ENCODE measurements at places on chromosomes 11 and 22. TPM values are rescaled to one million over a fixed set of nuclear protein-coding genes. Genes with fewer than 3 reads are reported as not detected.

Gene BIK
- total RNA-seq: not detected

Gene CNTN5
- total RNA-seq: not detected

Gene OR8A1
- total RNA-seq: not detected

Gene FADS2
- total RNA-seq: 349 TPM

Gene USP2
- 0.29 TPM for total RNA-seq

Gene MS4A12
- not detected for total RNA-seq

Gene MAJIN
- total RNA-seq: not detected

Gene TRIM49C
- total RNA-seq: not detected

All from smooth muscle cell of trachea (primary cell).